ENCODE measurements at places on chromosomes 12 and 14.

GRCh38 chr14:69632164-69632563, 20.8 kb downstream of the SUSD6 start:
- no peak for DNase-seq

- DNase-seq, result no peak
Measured at GRCh38 chr14:81936348-81936747, 402.7 kb upstream of the SEL1L start.

DNA sequence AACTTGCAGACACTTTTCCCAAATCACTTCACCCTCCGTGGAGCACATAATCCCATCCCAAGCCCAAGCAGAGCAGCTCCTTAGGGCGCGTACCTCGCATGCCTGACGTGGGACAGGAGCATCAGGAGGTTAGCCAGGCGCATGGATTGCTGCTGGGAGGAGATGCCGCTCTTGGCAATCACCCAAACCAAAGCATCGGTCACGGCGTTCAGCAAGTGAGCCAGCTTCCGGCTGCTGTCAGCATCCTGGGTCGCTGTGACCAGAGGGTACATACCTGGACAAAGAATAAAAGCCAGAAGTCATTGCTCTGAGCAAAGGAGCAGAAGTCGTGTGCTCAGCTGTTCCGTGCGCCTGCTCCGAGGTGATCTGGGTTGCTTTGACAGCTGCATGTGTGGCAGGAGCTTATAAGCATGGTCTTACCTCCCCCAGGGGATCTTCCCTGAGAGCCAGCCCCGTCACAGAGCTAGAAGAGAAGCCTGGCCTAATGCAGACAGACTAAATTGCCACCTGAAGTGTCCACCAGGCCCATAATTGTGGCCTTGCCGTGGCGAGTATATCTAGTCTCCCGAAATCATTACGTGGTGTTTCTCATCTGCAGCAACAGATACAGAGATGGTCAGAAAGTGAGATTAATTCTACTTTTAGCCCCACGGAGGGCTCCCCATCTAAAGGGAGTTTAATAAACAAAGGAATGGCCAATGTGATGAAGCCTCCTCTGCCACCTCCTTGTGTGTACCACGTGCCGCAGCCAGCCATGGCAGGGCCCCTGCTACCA, 59.1 kb downstream of the ESR2 start:
- DNase-seq, result no peak

- DNase-seq, result peak; percentile 54
Measured at GRCh38 chr14:23141706-23142444, 22.8 kb upstream of the CEBPE start.

DNA sequence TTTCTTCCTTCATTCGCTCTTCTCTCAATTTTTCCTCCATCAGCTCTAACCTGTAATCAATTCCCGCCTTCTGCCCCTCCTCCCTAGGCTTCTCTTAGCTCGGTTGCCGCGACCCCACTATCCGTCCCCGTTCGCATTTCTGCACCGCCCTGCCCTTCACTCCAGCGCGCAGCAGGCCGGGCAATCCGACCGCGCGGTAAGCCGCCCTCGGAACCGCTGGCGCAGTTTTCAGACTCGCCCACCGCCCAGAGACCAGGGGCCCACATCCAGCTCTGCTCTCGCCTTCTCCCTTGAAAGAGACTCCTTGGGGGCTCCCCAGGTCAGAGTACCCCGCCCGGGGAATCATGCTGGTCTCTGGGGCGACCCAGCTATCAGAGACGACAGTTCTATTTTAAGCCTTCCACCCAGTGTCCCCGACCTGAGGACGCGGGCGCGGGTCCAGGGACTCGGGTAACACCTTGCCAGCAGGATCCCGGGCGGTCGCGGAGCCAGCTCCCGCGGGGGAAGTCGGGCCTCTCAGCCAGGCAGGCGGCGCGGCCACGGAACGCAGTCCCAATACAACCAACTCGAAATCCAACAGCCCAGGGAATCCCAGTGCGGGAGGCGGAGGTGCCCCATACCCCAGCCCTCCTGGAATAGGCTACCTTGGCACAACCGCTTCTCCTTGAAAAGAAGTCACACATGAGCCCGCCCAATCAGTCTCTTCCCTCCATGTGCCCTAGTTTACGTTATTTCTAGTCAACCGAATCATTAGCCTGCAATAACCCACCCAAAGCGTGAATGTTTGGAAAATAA, 5.7 kb upstream of the SLC38A4 start:
- no peak for DNase-seq

GRCh38 chr12:93315385-93315906, 62.3 kb upstream of the NUDT4 start:
- DNase-seq, result no peak

GRCh38 chr12:76586764-76587395, 27.3 kb upstream of the OSBPL8 start:
- DNase-seq, result no peak

- DNase-seq, result no peak
Measured at GRCh38 chr14:95182379-95182778, 25.1 kb upstream of the DICER1 start.

GRCh38 chr14:104314251-104314941, 176.0 kb downstream of the KIF26A start:
- no peak for DNase-seq

- DNase-seq, result no peak
Measured at GRCh38 chr12:59583003-59583712, 12.7 kb upstream of the SLC16A7 start.

GRCh38 chr14:105168496-105168978, at the start of gene JAG2:
Gene JAG2 (minus strand): TSS chr14:105168776. CDS start chr14:105168420, 356 bp downstream.
- DNase-seq, result no peak

DNA sequence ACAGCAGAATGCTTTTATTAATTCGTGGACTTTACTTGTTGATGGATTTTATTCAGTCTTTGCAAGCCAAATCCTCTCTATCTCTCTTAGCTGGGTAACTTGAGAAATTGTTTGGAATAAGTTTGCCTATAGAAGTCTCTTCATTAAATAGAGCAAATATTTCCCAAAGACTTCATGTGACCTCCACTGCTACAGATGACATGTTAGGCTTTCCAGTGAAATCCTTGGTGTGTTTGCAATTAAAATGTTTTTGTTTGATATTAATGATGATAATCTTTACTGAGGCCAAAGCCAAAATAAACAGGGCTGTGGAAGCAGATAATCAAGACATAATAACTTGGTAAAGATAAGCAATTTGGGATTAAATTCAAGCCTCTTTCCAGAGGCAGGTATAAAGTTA, 4.4 kb downstream of the MYF6 start:
- no peak for DNase-seq

DNA sequence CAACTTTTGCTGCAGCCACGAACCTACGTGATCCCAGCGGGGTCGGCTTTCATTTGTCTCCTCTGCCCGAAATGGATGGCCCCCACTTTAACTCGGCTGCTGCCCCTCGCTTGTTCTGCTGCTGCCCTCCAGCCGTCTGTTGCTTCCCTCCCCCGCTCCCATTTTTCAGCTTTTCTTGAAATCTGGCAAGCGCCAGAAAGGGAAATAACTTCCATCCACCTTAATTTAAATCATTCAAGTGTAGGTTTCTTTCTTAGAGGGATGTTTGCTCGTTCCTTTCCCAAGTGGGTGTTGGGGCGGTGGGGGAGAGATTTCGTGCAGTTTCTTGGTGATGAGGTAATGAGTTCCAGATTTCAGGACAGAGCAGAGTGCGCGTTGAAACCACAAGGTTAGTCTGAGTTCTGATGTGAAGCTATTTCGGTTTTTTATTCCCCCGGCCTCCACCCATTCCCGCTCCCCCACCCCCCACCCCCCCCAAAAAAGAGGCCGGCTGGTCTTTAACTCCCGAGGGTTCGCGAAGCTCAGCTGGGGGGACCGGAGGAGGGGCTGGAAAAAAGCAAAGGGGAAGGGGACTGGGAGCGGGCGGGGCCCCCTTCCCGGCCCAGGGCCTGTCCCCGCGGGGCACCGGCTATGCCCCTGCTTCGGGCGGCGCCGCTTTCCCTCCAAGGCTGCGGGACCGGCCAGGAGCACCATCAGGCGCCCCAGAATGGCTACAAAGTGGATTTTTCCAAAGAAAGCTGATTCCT, 2.2 kb upstream of the ZFP36L1 start:
- no peak for DNase-seq

DNA sequence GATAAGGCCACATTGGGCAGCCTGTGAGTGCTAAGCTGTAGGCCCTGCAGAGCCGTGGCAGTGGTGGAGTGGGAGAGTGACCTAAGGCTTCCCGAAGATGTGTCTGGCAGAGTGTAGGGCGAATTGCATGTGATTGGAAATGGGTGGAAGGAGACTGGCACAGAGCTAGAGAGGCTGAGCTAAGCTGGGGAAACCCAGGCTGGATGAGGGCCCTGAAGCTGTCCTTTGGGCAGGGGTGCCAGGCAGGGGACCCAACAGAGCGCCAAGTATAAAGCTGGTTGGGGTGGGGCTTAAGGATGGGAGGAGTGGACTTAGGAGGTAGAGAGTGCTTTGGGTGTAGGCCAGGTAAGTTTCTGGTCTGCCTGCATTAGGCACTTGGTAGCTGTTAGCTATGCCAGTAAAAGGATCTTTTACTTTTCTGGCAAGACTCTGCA, 47.9 kb downstream of the WDR20 start:
- DNase-seq, result no peak

GRCh38 chr12:2559931-2560330, 234.8 kb upstream of the FKBP4 start:
- no peak for DNase-seq

DNA sequence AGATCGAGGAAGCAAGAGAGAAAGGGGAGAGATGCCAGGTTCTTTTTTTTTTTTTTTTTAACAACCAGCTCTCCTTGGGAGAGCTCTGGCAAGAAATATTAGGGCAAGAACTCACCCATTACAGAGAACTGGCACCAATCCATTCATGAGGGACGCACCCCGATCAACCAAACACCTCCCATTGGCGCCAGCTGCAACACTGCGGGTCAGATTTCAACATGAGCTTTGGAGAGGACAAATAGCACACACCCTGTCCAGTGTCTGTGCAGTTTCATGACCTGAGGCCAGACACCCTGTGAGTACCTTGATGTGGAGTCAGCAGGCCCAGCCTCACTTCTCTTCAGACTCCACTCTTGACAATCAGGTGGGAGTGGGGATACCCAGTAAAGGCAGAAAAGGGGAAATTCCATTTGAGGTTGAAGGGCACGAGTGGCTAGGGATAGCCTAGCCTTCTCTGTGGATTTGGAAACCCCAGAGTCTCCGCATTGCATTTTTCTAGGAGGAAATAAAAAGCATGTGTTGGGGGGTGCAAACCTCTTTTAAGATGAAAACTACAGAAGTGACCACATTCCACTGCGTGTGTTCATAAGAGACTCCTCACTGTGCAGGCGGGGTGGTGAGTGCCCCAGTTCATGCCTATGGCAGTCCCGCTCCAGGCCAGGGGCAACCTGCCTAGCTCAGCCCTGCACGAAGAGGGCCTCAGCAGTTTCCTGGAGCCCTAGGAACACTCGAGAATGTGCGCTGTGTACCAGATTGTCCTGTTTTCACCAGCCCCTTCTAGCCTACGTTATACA, 42.4 kb upstream of the GPATCH2L start:
- DNase-seq, result no peak

GRCh38 chr12:32454866-32455265, 55.5 kb downstream of the FGD4 start:
- DNase-seq, result no peak

- DNase-seq, result no peak
Measured at GRCh38 chr14:21163871-21164291, 8.0 kb upstream of the OR5AU1 start.

GRCh38 chr14:75647640-75648039, 13.0 kb downstream of the ERG28 start:
- DNase-seq, result no peak

Data from NCI-H1048 (cell line).